Ecto neural progenitor cell (in vitro differentiated cells): ENCODE measurements at places on chromosomes 6 and 20.

DNA sequence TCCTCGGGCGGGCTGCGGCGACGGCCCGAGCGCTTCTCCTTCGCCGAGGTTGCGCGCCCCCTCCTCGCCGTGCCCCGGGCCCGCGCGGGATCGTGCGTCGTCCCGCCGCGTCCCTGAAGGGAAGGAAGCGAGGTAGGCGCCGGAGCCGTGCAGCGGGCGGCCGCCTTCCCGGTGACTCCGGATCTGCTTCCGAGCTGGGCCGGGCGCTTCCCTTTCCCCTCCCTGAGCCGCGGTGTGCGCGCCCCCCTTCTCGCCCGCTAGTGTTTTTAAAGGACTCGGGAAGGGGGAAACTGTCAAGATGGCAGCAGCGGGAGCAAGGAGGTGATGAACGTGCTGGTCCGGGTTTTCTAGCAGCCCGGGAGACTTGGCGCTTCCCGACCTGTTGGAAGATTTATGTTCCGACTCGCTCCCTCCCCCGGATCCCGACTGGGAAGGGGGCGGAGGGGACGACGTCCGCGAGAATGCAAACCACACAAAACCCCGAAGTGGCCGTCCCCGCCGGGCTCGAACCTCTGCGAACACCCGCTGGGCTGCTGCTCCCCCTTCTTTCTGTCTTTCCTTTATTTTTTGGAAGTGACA is 744 bp upstream of the FOXO3 start:
- DNase-seq: peak; percentile 78

GRCh38 chr6:52510213-52510562 is 66.7 kb downstream of the TRAM2 start:
- no peak for DNase-seq

DNA sequence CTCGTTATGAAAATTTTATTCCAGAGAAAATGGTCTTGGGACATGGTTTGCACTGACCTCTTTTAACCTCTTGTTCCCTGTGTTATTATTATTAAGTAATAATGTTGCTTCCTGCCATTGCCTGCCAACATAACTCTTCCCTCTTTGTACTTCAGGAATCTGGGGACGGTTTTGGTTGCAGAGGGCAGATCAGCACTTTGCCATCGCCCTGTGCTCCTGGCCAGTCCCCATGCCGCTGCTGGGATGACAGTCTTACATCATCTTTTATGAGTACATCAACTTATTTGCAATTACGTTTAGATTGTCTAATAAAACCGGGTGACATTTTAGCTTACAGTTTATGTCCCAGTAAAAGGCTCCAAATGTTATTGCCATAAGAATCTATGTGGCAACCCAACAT is 157.2 kb downstream of the CDH26 start:
- DNase-seq: no peak

DNA sequence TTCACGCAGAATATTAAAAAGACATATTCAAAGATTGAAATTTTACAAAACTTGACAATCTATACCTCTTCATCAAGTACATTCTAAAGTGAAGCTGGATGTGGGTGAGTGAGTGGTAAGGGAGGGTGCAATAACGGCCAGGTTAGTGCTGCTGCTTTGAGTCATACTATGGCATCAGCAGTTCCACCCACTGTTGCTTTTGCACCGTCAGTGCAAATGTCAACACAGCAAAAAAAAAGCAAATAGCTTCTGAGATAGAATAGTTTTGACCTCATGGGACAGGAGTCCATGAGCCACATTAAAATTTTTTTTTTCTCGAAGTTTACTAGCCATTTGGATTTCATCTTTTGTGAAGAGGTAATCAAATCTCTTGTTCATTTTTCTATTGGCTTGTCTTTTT is 31.8 kb downstream of the PSMF1 start:
- no peak for DNase-seq

DNA sequence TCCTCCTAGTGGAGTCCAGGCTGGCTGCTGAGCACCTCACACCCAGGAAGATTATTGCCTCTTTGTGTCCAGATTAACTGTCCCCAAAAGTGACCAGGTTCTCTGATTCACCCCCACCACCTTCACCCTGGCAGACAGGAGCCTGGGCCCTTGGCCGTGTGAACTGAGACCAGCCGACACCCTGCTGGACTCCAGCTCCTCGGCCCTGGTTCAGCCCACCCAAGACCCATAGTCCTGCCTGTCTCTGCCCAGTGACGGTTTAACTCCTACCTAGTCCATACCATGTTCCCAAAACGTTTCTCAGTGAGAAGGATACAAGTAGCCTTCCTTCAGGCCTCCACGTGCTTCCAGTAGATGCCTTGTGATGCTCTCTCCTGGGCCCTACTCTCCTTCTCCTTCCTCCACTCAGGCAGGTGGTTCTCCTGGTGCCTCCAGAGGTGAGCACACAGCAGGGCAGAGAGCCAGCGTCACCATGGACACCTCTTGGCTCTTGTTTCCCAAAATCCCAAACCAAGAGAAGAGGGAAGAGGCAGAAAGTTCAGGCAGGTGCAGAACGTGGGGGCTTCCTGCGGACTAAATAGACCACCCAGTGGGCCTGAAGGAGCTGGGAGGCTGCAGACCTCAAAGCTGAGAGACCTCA is 134.4 kb upstream of the CST7 start:
- DNase-seq: no peak

- DNase-seq: peak; percentile 39
Observed at GRCh38 chr20:18984238-18985200, 170.9 kb downstream of the SCP2D1 start.

DNA sequence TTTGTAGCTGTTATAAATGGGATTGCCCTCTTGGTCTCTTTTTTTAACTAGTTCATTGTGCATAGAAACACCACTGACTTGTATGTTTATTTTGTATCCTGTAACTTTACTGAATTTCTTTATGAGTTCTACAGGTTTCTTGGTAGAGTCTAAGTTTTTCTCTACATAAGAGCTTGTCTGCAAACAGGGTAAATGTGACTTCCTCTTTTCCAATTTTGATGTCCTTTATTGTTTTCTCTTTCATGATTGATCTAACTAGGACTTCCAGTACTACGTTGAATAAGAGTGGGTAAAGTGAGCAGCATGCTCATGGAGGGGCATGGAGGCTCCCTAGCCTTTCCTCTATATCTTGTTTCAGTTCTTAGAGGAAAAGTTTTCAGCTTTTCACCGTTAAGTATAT is 3.0 kb upstream of the WFDC10A start:
- no peak for DNase-seq

DNA sequence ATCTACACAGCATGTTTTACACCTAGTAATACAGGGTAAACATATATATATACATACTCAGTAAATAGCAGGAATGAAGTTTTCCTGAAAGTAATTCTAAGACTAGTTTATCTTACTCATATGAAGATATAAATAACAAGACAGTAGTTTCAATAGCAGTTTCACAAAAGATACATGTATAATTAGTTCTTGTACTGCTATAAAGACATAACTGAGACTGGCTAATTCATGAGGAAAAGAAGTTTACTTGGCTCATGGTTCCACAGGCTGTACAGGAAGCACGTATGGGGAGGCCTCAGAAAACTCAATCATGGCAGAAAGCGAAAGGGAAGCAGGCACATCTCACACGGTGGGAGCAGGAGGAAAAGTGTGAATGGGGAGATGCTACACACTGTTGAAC is 16.9 kb downstream of the RARS2 start:
- DNase-seq: no peak

GRCh38 chr6:108766419-108766818 is 81.8 kb upstream of the ARMC2 start:
- no peak for DNase-seq

- DNase-seq: peak; percentile 53
Observed at GRCh38 chr20:2946988-2947961, 74.0 kb downstream of the PTPRA start.

DNA sequence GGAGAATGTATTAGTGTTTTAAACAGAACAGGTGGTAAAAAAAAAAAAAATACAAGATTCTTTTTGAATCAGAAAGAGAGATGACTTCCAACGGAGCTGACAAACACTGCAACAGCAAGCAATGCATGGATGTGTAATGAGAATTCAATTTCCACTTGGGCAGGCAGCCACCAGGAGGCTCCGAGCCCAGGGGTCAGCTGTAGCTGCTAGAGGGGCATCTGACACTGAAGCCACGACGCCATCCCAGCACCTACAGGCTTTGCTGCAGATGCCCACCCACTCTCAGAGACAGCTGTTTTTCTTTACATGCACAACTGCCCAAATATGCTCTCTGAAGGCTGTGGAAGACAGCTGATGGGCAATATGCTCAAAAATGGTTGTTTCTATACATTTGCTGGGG is 75.4 kb downstream of the ELOVL5 start:
- no peak for DNase-seq

- no peak for DNase-seq
Observed at GRCh38 chr6:119713903-119714302, 364.3 kb upstream of the MAN1A1 start.

DNA sequence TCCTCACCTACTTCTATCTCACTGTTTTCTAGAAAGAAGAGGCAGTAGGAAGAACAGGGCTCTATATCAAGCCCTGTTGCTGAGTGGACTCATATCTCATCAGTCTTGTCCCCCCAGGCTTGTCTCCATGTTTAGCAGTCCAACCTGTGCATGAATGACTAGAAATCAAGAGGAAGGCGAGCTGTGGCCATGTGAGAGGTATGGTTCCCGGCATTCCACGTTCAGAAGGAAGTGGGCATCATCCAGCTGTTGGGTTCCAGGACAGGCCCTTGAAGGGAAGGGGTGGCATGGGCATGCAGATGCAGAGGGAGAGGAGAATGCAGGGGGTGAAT is 176.6 kb downstream of the MRPL14 start:
- DNase-seq: no peak

DNA sequence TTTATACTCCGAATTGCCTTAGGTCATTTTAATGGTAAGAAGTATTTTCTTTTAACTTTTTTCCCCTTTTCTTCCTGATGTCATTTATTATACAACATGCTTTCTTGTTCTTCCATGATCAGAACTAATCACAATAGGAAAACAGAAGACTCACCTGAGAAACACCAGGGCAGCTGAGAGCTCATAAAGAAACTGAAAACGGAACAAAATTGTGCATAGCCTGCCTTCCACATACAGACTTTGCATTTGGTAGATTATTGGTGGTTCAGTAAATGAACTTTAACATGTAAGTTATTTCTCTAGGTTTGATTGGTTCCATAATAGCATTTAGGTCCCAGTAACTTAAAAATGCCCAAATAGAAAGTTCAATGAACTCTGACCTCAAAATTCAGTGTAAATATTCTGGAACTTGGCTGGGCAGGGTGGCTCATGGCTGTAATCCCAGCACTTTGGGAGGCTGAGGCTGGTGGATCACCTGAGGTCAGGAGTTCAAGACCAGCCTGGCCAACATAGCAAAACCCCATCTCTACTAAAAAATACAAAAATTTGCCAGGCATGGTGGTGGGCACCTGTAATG is 161.1 kb upstream of the DTNBP1 start:
- no peak for DNase-seq

GRCh38 chr6:12026120-12026519 is 14.0 kb downstream of the HIVEP1 start:
- no peak for DNase-seq

- DNase-seq: no peak
Observed at GRCh38 chr6:157152556-157152955, 170.8 kb downstream of the TMEM242 start.

- no peak for DNase-seq
Observed at GRCh38 chr6:116741571-116741970, 23.9 kb downstream of the FAM162B start.

DNA sequence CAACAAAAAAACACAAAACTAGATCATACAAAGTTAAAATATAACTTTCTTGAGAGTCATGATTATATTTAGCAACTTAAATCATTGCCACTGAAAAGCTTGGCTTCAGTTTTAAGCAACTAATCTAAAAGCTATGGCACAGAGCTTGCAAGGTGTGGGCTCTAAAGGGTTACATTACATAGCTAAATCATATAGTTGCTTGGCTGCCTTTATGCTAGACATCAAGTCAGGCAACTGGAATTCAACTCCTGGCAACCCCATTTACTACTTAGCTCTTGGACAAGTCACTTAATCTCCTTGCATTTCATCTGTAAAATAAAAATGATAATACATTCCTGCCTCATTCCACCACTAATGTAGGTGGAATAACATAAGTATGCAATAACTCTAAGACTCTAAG is 40.9 kb upstream of the GCM1 start:
- no peak for DNase-seq

- DNase-seq: no peak
Observed at GRCh38 chr6:169805242-169805838, 53.9 kb downstream of the ERMARD start.
